ENCODE measurements at places on chromosomes 11 and 22.

DNA sequence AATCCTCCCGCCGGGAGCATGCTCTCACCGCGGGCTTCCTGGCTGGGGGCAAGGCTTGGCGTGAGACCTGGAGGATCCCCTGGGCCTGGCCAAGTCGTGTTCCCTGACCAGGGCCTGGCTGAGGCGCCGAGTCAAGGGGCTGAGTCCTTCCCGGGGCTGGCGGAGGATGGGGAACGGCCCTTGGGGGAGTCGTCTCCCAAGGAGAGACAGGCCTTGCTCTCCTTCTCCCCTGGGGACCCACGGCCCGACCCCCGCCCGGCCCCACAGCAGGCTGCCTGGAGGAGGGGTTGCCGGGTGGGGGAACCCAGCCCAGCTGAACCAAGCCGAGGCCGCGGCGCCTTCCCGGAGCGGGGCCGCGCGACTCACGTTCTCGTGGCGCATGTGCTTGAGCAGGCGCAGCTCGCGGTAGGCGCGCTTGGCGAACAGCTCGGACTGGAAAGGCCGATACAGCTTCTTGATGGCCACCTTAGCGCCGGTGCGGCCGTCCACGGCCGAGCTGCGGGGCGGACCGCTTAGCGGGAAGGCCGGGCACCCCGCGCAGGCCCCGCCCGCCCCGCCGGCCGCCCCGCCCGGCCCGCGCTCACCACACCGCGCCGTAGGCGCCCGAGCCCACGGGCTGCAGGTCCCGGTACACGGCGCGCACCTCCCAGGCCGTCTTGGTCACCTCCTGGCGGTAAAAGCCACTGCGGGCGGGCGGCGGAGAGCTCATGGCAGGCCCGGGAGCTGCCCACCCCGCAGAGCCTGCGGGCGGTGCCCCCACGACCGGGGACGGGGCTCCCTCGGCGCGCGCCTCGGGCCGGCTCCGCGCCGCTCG, 475 bp downstream of the MAPK12 start:
- no peak for DNase-seq

DNA sequence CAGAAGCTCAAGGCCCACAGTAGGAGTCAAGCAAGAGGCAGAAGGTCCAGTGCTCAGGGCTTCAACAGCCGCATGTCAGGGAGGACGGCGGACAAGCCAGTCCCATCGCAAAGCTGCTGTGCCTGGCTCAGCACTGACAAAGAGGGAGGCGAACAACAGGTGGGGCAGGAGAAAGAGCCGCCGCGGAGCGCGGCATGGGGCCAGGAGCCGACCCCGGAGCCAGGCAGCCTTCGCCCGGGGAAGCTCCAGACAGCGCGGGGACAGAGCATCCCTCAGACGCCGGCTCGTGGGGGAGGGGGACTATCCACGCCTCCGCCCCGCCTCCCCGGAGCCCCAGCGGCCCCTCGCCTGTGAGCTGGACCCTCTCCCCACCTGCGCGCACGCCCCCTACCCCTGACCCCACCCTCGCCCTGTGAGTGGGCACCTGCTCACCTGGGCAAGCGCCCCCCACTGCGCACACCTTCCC, 369 bp downstream of the DHCR7 start:
- no peak for DNase-seq

DNA sequence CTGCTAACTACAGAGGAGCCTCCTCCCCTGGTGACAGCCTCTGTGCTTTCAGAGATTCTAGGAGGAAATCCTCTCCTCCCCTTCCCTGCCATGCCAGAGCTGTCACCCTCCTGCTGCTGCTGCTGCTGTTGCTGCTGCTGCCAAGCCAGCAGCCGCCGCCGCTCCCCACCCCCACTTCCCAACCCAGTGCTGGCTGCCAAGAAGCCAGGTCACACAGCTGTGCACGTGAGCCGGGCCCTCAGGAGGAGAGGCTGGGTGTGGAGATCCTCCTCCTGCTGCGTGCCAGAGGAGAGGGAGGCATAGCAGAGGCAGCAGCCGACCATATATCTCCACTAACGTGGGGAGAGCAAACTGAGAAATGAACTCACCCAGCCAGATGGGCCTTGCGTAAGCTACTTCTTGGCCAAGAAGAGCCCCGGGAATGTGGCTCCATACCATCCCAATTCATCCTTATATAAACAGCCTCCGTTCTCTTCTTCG, 12.4 kb downstream of the CRY2 start:
- DNase-seq = no peak

DNA sequence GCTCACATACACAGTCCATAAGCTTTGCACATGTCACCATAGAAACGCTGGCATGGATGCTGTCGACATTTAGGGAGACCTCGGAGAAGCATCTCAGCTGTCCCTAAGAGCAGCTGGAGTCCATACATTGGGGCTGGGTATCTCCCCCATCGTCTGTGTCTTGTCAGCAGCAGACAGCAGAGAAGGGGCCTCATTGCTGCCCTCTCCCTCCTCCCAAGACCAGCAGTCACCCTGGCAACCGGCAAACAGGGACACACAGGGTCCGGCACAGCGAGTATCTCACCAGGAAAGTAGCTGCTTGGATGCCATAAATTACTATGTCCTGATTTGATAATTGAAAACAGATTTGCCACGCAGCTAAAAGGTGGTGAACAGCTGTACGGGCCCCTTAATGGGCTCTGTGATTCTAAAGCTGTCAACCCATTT, 84.4 kb downstream of the CD44 start:
- DNase-seq = no peak

GRCh38 chr11:11946180-11946579, 62.2 kb downstream of the DKK3 start:
- DNase-seq = no peak

DNA sequence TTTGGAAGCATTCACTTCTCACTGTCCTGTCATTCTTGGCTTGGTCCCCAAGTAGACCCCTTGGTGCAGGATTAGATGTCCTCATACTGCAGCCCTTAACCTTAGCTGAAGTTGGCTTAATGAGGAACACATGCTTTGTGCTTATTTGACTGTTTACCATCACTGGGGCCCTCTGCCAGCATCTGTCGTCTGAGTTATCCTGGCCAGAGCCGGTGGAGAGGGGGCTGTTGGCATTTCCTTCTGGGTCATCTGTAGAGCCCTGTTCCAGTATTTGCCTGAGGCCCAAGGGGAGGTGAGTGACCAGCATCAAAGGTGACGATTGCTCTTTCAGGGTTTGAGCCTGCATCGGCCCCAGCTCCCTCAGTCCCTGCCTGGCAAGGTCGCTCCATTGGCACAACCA, 126.4 kb upstream of the RASSF10 start:
- DNase-seq = no peak

- no peak for DNase-seq
These were observed 68.5 kb downstream of the ARFGAP2 start for GRCh38 chr11:47108214-47108613.

GRCh38 chr22:45583504-45583903, 80.8 kb downstream of the FBLN1 start:
- DNase-seq = no peak

- DNase-seq = no peak
These were observed 527.6 kb downstream of the DLG2 start for GRCh38 chr11:85099522-85099921.

- peak; percentile 55 for DNase-seq
These were observed 799 bp downstream of the CCDC88B start for GRCh38 chr11:64340671-64341335.

DNA sequence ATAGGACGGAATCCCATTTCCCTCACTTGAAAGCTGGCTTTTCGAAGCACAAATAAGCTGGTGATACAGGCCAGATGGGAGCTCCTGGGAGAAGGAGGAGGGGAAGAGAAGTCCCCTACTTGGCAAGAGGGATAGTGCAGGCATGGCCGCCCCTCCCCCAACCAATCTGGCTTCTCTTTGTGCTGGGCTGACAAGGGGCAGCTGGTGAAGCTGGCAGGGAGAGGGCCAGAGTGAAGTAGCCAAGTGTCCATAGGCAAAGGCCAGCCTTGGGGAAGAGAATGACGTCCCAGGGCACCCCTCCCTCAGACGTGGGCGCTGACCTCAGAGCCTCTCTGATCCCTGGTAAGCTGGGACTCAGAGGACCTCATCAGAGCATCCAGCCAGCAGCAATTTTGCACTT, 78.7 kb upstream of the GRAMD1B start:
- DNase-seq = no peak

DNA sequence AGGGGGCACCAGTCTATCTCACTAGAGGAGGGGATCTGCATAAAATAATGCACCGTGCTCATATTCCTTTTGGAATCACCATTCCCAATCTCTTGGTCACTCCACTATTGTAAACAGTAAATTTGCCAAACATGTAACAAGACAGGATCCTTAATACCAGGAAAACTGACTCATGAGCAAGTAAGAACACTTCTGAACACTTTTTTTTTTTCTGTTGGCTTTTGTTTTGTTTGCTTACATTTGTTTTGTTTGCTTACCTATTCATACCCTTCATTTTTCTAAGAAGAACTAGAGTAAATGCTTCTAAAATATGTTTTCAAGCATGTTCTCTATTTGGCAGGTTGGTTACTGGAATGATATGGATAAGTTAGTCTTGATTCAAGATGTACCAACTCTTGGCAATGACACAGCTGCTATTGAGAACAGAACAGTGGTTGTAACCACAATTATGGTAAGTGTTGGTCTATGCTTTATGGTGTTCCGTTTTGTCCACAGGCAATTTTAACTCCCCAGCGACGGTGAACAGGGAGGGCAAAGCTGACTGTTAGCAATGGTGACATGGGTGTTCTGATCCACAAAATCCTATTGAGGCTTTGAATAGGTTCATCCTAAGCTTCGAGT, 111.8 kb downstream of the MSANTD4 start:
- DNase-seq = no peak

GRCh38 chr22:19603767-19604166, 79.6 kb upstream of the CLDN5 start:
- DNase-seq = no peak

- DNase-seq = no peak
These were observed 36.7 kb downstream of the CLMP start for GRCh38 chr11:123158033-123159003.

DNA sequence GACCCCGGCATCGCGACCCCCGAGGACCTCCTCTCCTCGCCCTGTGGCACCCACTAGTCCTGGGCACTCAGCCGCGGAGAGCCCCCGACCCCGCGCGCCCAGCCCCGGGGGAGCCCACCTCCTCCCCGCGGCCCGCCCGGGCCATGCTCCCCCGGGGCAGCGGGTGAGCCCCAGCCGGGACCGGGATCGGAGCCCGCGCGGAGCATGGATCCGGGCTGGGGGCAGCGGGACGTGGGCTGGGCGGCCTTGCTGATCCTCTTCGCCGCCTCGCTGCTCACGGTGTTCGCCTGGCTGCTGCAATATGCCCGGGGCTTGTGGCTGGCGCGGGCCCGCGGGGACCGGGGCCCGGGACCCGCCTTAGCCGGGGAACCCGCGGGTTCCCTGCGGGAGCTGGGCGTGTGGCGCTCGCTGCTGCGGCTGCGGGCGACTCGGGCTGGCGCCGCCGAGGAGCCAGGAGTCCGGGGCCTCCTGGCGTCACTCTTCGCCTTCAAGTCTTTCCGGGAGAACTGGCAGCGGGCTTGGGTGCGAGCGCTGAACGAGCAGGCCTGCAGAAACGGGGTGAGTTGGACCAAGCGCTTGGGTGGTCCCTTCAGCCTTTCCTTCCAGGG, 498 bp downstream of the C2CD2L start:
- no peak for DNase-seq

- DNase-seq = no peak
These were observed 1165.7 kb downstream of the BRD1 start for GRCh38 chr22:48661984-48662383.

DNA sequence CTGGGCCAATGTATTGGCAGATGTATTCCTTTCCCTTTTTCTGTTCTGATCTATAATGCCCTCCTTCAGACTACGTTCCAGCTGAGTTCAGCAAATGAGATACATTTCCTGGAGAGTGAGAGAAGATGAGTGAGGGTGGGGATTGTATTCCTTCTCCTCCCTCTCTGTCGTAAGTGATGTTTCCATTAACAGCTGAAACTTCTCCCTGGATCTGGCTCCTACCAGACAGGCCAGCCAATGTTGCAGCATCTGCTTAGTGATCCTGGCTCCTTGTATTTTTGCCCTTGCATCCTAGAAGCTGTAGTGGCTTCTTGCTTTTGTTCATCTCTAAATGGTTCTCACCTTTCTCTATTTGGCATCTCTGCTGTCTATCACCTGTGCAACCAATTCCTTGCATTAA, 48.2 kb upstream of the MTMR2 start:
- no peak for DNase-seq

GRCh38 chr11:95175818-95176380, 55.1 kb downstream of the SESN3 start:
- DNase-seq = no peak

DNA sequence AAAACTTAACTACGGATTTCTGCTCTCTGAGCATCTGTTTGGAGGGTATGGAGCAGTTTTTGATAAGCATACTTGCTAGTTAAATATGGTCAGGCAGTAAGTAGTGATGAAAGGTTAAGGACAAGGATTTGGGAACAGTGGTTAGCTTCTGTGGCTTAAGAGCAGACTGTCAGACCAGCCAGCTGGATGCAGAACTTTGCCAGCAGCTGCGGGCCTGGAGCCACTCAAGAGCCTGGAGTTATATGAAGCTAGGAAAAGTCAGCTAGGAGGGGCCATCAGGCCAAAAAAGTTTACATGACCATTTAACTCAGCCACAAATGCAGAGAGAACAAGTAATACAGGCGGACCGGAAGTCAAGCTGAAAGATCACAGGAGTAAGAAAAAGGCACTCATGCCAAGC, 1817.7 kb downstream of the LRRC4C start:
- no peak for DNase-seq

GRCh38 chr11:129208863-129209262, 16.7 kb upstream of the ARHGAP32 start:
- no peak for DNase-seq

GRCh38 chr11:120343429-120343828, 7.2 kb downstream of the ARHGEF12 start:
- no peak for DNase-seq

DNA sequence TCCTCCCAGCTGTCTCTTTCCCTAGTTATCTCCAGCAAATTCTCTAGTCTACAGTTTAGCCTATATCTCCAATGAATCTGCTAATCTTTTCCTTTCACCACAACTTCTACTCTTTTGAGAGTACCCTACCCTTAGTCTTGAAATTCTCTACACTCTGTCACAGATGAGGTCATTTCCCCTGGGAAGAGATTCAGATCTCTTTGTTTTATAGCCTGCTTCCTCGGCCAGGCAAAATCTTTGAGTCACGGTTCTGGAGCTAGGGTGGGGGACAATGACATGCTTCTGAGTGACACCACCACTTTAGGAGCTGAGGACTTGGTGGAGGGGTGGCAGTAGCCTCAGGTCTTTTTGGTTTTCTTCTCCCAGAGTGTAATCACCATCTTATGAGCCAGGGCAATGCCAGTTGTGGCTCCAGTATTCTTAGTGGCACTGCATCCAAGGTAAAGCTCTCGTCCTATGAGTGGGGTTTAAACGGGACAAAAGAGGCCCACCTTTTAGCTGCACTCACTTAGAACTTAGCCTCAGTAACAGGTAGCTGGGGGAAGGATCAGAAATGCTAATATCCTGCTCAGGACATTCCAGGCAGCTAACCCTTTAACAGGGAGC, 98.5 kb upstream of the RRM1 start:
- no peak for DNase-seq
